Gastrocnemius medialis (tissue), 4 donors: ENCODE measurements at places on chromosomes 5 and 9.

DNA sequence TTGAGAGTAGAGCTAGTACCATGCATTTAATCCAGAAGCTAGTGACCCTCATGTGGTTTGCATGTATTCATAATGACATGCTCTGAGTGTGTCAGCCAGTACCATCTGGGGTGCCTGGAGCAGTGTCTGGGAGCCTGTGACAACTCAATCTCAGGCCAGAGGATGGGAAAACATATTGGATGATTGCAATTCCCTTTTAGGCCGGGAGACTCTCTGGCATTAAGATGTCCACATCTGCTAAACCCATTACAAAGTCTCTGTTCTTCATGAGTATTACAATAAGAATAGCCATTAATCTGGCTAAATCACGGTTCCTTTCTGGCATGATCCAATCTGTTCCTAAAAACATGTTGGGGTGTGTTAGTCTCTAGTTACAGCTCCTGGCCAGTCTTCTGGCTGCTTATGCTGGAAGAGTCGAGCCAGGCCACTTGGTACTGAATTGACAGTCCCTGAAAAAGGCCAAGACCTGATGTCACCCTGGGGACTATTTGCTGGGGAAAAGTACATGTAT is 475.7 kb downstream of the ENC1 start:
- DNase-seq = peak; percentile 46
- peak overlapping the region; percentile 2 for H3K27ac ChIP-seq
- H3K36me3 ChIP-seq = no peaks in the 10 kb centered on the region
- H3K4me3 ChIP-seq = no peak overlapping the region
- H3K4me1 ChIP-seq = peaks cover 20% of the 10 kb centered on the region

GRCh38 chr5:148912714-148913398 is 86.4 kb downstream of the ADRB2 start:
- H3K27me3 ChIP-seq = no peaks in the 10 kb centered on the region
- H3K27ac ChIP-seq = no peak overlapping the region
- no peak overlapping the region for H3K4me3 ChIP-seq
- no peaks in the 10 kb centered on the region for H3K36me3 ChIP-seq
- peaks cover 17% of the 10 kb centered on the region for H3K4me1 ChIP-seq

DNA sequence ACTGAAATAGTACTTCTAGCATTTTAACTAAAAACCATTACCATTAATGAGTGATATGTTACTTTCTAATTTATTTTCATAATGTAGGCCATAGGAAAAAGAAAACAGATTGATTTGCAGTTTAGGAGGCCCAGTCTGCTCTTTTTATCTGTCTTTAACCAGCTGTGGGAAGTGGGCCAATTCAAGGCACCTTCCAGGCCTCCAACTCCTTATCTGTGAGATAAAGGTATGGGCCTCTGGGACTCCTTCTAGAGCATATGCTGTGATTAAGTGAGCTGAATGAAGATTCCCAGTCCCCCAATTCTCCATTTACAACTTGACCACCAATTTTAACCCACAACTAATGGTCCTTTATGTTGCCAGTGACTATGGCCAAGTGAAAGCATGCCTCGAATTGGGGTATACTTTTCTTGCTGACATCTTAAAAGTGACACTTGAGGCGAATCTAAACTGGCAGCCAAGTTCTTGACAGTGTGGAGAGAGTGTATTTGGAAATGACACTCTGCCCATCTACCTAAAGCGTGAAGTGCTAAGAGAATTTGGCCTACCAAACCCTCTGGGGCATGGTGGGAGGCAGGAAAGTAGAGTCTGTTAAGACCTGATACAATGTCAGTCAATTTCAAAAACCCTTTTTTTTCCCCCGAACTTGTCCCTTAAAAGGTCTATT is 88.3 kb downstream of the PIK3R1 start:
- H3K27ac ChIP-seq = no peak overlapping the region
- H3K27me3 ChIP-seq = no peaks in the 10 kb centered on the region
- no peak overlapping the region for H3K4me3 ChIP-seq
- H3K36me3 ChIP-seq = no peaks in the 10 kb centered on the region

DNA sequence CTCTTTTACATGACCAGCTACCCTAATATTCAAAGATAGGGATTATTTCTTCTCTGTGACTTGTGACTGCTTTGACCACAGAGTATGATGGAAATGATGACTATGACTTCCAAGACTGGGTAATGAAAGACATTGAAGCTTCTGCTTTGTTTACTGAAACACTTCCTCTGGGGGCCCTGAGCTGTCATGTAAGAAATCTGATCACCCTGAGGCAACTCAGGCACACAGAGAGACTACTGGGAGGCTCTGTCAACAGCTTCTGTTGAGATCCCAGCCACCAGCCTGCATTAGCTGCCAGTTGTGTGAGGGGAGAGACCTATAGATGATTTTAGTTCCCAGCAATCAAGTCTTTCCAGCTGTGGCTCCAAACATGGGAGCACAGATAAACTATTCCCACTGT is 76.5 kb downstream of the KCTD16 start:
- H3K4me1 ChIP-seq = peaks cover 10% of the 10 kb centered on the region
- H3K4me3 ChIP-seq = no peak overlapping the region
- no peak for DNase-seq
- H3K36me3 ChIP-seq = no peaks in the 10 kb centered on the region
- no peaks in the 10 kb centered on the region for H3K27me3 ChIP-seq
- no peak overlapping the region for H3K27ac ChIP-seq

DNA sequence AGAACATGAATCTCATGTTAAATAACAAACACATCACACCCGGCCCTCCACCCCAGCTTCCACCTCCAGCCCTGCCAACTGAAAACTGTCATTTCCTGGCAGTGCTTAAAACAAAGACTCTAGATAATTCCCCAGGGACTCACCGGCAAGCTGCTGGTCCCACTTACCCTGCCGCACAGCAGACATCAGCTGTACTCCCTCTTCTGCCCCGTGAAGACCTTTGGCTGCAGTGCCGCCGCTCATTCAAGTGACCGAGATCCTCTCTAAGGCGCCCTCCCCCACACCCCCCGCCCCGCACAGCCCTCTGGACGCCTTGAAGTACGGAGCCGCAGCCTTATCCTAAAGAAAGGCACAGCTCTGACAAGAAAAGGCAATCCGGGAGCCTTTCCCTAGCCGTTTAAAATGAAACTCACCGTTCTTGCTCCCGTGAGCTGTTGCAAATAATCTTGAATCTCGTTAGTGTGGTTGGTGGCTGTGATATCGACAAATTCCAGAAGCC is 434 bp downstream of the GLRX start:
- H3K36me3 ChIP-seq = no peaks in the 10 kb centered on the region
- H3K4me3 ChIP-seq = peak overlapping the region; percentile 91
- H3K4me1 ChIP-seq = peaks cover 53% of the 10 kb centered on the region
- peak overlapping the region; percentile 92 for H3K27ac ChIP-seq
- H3K27me3 ChIP-seq = no peaks in the 10 kb centered on the region

GRCh38 chr5:178356431-178356872 is 123.8 kb upstream of the PHYKPL start:
- no peak overlapping the region for H3K4me3 ChIP-seq
- no peak for DNase-seq
- H3K4me1 ChIP-seq = peaks cover 12% of the 10 kb centered on the region

DNA sequence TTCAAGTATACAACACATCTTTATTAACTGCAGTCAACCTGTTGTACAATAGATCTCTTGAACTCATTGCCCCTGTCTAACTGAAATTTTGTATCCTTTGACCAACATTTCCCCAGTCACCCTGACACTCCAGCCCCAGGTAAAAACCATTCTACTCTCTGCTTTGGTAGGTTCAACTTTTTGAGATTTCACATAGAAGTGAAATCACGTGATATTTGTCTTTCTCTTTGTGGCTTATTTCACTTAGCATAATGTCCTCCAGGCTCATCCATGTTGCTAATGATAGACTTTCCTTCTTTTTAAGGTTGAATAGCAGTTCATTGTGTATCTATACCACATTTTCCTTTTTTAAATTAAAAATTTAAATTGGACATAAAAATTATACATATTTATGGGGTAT is 126.5 kb upstream of the MAN2A1 start:
- H3K4me1 ChIP-seq = no peaks in the 10 kb centered on the region
- no peak for DNase-seq
- H3K4me3 ChIP-seq = no peak overlapping the region
- no peaks in the 10 kb centered on the region for H3K27me3 ChIP-seq
- H3K27ac ChIP-seq = no peak overlapping the region

GRCh38 chr9:136096505-136097001 is 1.5 kb upstream of the NACC2 start:
- H3K36me3 ChIP-seq = no peaks in the 10 kb centered on the region
- no peak overlapping the region for H3K4me3 ChIP-seq
- H3K27me3 ChIP-seq = no peaks in the 10 kb centered on the region

- no peak overlapping the region for H3K4me3 ChIP-seq
- no peak overlapping the region for H3K27ac ChIP-seq
- peaks cover 47% of the 10 kb centered on the region for H3K4me1 ChIP-seq
- no peaks in the 10 kb centered on the region for H3K27me3 ChIP-seq
These were observed 58.5 kb downstream of the SGCD start for GRCh38 chr5:156385416-156385815.

DNA sequence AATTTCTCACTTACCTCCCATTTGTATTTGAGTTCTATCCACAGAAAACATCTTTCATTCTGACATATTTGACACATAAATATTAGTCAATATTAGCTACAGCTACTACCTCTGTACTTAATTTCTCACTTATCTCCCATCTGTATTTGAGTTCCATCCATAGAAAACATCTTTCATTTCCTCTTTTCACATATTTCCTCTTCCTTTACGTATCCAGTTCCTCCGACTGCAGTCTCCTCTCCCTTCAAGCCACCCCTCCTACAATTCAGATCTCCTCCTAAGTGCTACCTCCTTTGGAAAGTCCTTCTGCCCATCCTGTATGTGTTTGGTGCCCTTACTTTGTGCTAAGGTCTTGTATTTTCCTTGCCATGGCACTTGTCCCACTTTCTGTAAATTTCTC is 1.6 kb downstream of the SREK1IP1 start:
- H3K27me3 ChIP-seq = no peaks in the 10 kb centered on the region
- H3K4me1 ChIP-seq = peaks cover 31% of the 10 kb centered on the region
- H3K36me3 ChIP-seq = no peaks in the 10 kb centered on the region
- DNase-seq = no peak

DNA sequence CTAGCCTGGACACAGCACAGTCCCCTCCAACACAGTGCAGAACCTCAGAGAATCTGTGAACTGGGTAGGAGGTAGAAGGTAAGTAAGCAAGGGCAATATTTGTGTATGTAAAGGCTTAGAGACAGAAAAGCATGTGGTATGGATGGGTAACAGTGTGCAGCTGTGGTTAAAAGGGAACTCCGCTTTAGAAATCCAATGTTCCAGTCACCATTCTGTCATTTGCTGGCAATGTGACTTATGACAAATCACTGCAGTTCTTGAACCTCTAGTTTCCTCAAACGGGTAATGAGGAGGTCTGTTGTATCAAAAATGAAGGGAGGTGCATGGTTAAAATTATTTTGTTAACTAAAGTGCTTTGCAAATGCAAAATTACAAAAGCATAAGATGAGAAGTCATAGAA is 125.5 kb upstream of the IFNE start:
- no peaks in the 10 kb centered on the region for H3K27me3 ChIP-seq
- H3K4me3 ChIP-seq = no peak overlapping the region
- H3K4me1 ChIP-seq = no peaks in the 10 kb centered on the region
- DNase-seq = no peak
